Neural crest cell (in vitro differentiated cells): ENCODE measurements at places on chromosomes 1 and 21. TPM values are rescaled to one million over a fixed set of nuclear protein-coding genes. Genes with fewer than 3 reads are reported as not detected.

GRCh38 chr1:204076891-204077290, 4.0 kb downstream of the SOX13 start:
- DNase-seq: no peak
- H3K4me3 ChIP-seq: peak overlapping the region; percentile 98
- peak overlapping the region; percentile 15 for H3K27ac ChIP-seq
- H3K4me1 ChIP-seq: peaks cover 61% of the 10 kb centered on the region
- H3K27me3 ChIP-seq: peaks cover 4% of the 10 kb centered on the region
- no peaks in the 10 kb centered on the region for H3K36me3 ChIP-seq

GRCh38 chr21:39381009-39381408, 32.1 kb upstream of the HMGN1 start:
- peak overlapping the region; percentile 71 for H3K27ac ChIP-seq
- peaks cover 25% of the 10 kb centered on the region for H3K4me1 ChIP-seq
- peaks cover 2% of the 10 kb centered on the region for H3K27me3 ChIP-seq
- no peaks in the 10 kb centered on the region for H3K36me3 ChIP-seq
- H3K4me3 ChIP-seq: peak overlapping the region; percentile 97

- H3K4me1 ChIP-seq: no peaks in the 10 kb centered on the region
- no peak for DNase-seq
- H3K27ac ChIP-seq: no peak overlapping the region
- H3K36me3 ChIP-seq: peaks cover 16% of the 10 kb centered on the region
- H3K4me3 ChIP-seq: no peak overlapping the region
Observed at GRCh38 chr1:225388372-225388771, 39.5 kb downstream of the LBR start.

- H3K4me3 ChIP-seq: no peak overlapping the region
- no peak overlapping the region for H3K27ac ChIP-seq
- no peaks in the 10 kb centered on the region for H3K27me3 ChIP-seq
- no peak for DNase-seq
Observed at GRCh38 chr1:239816081-239816782, 275.5 kb upstream of the FMN2 start.

DNA sequence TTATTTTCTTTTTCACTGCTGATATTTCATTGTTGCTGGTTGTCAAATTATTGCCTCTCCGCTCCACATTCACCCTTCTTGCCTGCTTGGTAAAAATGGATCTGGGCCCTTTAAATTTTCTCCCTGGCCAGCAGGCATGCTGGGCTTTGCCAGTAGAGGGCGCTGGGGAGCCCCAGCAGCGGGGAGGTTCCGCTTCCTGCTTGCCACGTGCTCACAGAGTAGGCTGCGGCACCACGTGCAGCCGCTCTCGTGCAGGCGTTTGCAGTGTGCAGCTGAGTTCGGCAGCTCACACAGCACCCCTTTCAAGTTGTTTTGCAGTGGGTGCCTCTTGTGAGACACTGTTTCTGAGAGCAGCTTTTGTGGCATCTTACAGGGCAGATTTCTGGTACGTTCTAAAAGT, at the start of gene ACTL8:
Gene ACTL8, plus strand, starts transcription at position 214 of the 400 bp plus-strand sequence. CDS start 67,676 bp downstream, outside the sequence.
- peaks cover 5% of the 10 kb centered on the region for H3K27me3 ChIP-seq
- peaks cover 4% of the 10 kb centered on the region for H3K4me1 ChIP-seq
- peaks cover 3% of the 10 kb centered on the region for H3K36me3 ChIP-seq
- H3K4me3 ChIP-seq: no peak within 1 kb of the TSS

GRCh38 chr1:243924588-243925349, 74.7 kb upstream of the AKT3 start:
- H3K27me3 ChIP-seq: peaks cover 7% of the 10 kb centered on the region
- H3K4me3 ChIP-seq: no peak overlapping the region
- H3K36me3 ChIP-seq: no peaks in the 10 kb centered on the region
- no peak overlapping the region for H3K27ac ChIP-seq

Gene S100A7A
- total RNA-seq: not detected in 2 replicates

GRCh38 chr1:243726806-243727502, 123.1 kb downstream of the AKT3 start:
- H3K4me3 ChIP-seq: no peak overlapping the region
- no peaks in the 10 kb centered on the region for H3K27me3 ChIP-seq
- peaks cover 2% of the 10 kb centered on the region for H3K36me3 ChIP-seq
- no peak for DNase-seq
- H3K27ac ChIP-seq: no peak overlapping the region

Gene FCRL2
- total RNA-seq: not detected in 2 replicates

GRCh38 chr1:41274752-41275545, 32.8 kb upstream of the SCMH1 start:
- H3K4me3 ChIP-seq: no peak overlapping the region
- DNase-seq: no peak
- peaks cover 8% of the 10 kb centered on the region for H3K4me1 ChIP-seq
- H3K27me3 ChIP-seq: no peaks in the 10 kb centered on the region
- no peak overlapping the region for H3K27ac ChIP-seq
- H3K36me3 ChIP-seq: no peaks in the 10 kb centered on the region

GRCh38 chr1:89613928-89614327, 19.0 kb upstream of the LRRC8C start:
- H3K4me1 ChIP-seq: peaks cover 1% of the 10 kb centered on the region
- peaks cover 9% of the 10 kb centered on the region for H3K36me3 ChIP-seq
- H3K27me3 ChIP-seq: no peaks in the 10 kb centered on the region
- DNase-seq: no peak
- H3K27ac ChIP-seq: no peak overlapping the region

Gene NPL
- total RNA-seq: 9.1 and 12.7 TPM in 2 replicates

Gene CLCA4
- not detected in 2 replicates for total RNA-seq

DNA sequence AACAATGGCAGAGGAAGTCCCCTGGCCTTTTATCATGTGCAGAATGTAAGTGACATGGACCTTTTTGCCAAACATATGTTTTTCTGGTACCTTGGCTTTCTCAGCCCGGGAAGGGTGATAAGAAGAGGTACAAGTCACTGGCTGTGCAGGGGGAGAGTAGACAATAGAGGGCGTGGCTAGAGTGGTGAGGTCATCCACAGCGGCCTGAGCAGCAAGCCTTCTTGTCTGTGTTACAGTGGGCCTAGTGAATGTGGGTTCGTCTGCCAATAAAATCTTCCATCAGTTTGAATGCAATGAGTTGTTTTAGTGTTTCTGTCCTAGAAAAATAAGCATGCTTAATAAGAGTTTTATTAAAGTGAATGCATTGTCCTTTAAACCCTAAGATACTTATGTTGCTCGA, 59.0 kb upstream of the PGD start:
- no peaks in the 10 kb centered on the region for H3K27me3 ChIP-seq
- peak overlapping the region; percentile 28 for H3K4me3 ChIP-seq
- peak; percentile 31 for DNase-seq
- H3K4me1 ChIP-seq: peaks cover 10% of the 10 kb centered on the region
- peak overlapping the region; percentile 98 for H3K27ac ChIP-seq
- H3K36me3 ChIP-seq: peaks cover 19% of the 10 kb centered on the region

DNA sequence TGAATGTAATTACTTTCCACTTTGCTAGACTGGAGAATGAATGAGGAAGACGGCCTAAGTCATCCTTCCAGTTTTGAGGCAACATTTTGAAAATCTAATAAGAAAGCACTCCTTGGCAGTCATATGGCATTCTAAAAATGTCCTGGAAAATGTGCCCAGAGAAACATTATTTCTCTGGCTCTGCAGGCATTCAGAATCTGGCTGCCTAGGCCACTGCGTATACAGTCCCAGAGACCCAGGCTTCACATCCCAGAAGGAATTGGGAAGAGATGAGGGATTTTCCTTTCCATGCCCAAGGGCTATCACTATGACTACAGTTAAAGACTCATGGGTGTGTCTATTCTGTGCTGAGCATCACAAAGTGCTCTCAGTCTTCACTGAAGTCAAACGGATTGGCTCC, 92.9 kb downstream of the BEND5 start:
- DNase-seq: no peak
- peaks cover 22% of the 10 kb centered on the region for H3K4me1 ChIP-seq
- H3K36me3 ChIP-seq: no peaks in the 10 kb centered on the region
- no peak overlapping the region for H3K27ac ChIP-seq

DNA sequence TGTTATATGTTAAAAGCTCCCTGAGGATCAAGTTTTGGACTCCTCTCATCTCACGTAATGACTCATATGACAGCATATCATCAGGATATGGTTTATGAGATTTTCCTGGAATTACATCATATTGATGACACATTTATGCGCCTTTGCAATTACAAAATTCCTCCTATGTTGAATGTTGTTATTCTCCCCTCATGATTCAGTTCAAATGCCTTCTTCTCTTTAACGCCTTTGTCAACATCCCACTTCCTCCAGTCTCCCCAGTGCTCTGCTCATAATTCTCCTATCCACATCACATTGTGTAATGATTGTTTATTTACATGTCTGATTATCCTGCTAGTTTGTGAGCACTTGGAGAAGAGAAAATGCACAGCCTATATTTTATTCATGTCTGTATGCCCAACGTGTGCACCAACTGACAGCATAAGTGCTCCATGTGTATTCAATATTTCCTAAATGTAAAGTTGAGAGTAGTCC, 80.9 kb upstream of the BACH1 start:
- H3K27ac ChIP-seq: no peak overlapping the region
- H3K27me3 ChIP-seq: no peaks in the 10 kb centered on the region
- no peaks in the 10 kb centered on the region for H3K4me1 ChIP-seq
- DNase-seq: no peak

Gene ANGPTL7
- total RNA-seq: 0.14 and 0.20 TPM in 2 replicates
